ENCODE measurements at places on chromosomes 7 and 10.
A peak's percentile ranks its signal among the peaks of the same experiment; 100 is the strongest.

DNA sequence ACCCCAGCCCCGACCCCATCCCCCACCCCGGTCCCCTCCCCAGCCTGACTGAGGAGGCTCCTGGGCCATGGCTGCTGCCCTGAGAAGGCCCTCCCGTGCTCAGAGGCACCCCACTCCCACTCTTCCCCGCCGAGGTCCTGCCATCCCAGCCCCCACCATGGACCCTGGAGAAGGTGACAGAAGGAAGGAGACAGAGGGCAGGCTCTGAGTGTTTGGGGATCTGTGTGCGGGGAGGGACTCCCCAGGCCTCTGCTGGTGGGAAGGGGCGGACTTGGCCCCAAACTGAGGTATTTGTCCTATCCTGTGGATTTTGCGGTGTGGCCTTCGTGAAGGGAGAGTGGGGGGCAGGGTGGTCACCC, 53.4 kb downstream of the PWWP2B start:
- DNase-seq, result no peak

DNA sequence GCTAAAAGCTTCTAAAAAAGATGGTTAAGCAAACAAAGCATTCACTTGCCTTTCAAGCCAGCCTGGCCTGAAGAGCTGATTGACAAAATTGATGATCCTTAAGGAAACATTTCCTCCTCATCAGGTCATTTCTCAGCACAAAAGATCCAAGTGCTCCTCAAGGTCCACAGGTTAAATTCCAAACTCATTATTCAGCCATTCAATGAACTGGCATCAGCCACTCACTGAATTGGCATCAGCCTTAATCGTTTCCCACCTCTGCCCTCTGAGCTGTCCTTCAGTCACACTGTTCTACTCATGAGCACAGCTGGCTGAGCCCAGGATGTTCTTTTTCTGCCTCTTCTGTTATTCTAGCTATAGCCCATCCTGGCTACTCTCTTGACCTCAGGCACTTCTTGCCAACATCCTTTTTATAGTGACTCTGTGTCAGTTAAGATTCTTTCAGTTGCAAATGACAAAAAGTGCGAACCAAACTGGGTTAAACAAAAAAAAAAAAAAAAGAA, 147.5 kb downstream of the RAB11FIP2 start:
- DNase-seq, result no peak

- no peak for DNase-seq
Observed at GRCh38 chr7:209906-210305, 17.5 kb downstream of the FAM20C start.

DNA sequence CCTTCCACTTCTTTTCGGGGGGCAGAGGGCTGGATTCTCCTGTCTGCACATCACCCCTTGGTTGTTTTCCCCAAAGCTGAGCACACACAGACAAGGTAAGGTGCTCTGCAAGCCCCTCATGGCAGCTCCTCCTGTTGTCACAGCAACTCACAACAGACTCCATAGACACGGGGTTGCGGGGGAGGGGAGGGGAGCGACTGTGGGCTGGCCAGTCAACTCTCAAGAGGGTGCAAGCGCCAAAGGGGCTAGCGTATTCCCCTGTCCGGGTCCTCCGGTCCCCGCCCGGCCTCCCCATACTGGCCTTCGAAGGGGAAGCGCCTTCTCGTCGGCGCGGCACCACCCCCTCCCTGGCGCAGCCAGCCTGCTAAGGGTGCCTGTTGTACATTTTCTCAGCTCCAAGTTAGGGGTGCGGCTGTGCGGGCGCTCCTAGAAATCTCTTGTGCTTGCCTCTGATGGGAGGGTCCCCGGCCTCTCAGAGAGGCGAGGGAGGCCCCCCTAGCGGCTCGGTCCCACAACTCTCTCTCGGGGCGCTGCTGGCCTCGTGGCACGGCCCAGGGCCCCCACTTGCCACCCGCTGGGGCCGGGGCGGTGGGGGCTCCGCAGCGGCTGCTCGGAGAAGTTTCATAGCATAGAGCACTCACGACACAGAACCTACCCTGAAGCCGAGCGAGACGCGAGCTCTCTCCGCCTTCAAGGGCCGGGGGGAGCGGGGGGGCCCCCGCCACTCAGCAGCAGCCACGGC, 498 bp downstream of the RHOBTB1 start:
- peak; percentile 71 for DNase-seq

- no peak for DNase-seq
Observed at GRCh38 chr10:117503244-117504205, 39.0 kb upstream of the EMX2 start.

DNA sequence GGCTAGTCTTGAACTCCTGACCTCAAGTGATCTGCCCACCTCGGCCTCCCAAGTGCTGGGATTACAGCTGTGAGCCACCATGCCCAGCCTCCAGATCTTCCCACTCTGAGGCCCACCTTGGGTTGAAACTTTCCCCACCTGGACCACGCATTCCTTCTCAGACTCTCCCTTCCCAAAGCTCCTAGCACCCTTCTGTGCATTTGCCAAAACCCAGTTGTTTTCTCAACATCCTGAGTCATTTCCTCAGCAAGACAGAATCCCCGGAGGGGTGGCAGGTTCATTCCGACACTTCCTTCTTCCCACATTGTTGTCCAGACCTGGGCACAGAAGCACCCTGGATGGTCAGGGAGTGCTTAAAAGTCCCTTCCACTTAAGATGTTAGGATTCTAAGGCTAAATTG, 28.9 kb downstream of the BAG3 start:
- DNase-seq, result peak; percentile 14

GRCh38 chr7:73602721-73603651, 21.3 kb downstream of the MLXIPL start:
- no peak for DNase-seq

DNA sequence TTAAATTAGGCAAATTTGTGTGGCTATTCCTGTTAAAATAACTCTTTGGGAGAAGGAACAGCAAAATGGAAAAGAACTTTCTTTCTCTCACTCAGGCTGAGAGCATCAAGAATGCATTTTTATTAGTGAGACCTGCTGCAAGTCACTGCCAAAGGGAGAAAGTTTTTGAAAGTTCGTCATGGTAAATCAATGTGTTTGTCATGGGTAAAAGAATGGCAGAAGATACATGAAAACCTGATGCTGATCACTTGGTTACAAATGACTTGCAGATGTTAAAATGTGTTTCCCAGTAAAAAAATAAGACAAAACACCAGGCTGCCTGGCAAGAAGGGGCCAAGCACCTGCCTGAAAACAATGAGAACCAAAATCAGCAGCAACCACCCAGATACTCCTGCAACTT, 484.7 kb upstream of the NRP1 start:
- DNase-seq, result peak; percentile 29

DNA sequence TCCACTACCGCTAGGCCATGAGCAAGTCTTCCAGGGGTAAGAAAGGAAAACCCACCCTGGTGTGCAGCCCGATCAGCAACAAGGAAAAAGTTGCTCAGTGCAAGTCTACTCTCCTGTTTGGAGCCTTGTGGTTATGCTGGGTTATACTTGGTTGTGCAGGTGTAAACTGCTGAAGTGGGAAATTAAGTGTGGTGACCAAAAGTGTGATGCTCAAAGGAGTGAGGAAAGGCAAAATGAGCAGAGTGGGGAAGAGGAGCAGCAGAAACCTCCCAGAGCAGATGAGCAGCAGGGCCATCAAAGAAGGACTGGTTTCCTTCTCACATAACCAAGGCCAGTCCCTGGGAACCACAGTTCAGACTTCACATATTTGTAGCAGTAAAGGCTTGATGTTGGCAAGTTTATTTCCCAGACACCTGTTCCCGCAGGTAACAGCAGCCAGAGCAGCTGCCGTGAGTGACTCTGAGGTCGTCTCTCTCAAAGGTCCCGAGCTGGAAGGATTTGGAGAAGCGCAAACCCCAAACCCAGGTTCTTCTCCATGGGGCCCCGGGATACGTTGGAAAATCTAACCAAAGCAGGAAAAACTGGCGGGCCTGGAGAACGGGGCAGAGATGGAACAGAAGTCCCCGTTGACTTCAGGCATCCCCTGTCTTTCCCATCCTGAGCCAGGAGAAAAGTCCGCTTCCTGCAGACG, 607 bp upstream of the SMO start:
- peak; percentile 9 for DNase-seq

DNA sequence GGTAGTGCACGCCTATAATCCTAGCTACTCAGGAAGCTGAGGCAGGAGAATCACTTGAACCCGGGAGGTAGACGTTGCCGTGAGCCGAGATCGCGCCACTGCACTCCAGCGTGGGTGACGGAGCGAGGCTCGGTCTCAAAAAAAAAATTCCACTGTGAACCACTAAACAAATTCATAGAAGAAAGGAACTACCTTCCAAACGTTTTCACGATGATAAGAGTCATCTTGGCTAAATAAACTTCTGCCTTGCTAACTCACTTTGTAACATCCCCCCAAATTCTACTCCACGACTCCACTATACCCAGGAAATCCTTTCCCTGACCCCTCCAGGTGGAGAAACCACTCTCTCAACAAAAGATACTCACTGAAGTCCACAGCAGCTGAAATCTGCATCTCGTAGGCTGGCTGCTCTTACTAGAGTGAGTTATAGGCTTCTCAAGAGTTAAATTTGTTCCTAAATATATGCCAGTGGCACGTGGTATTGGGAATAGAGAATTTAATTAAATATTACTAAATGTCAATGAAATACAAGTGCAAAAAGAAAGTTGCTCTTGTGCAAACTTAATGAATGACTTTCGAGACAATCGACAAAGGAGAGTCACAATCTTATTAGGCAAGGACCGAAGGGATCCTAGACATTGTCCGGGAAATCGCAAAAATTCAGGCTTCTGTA, 1.6 kb upstream of the GTF2I start:
- peak; percentile 34 for DNase-seq

- no peak for DNase-seq
Observed at GRCh38 chr10:25024528-25024927, 8.1 kb downstream of the THNSL1 start.

DNA sequence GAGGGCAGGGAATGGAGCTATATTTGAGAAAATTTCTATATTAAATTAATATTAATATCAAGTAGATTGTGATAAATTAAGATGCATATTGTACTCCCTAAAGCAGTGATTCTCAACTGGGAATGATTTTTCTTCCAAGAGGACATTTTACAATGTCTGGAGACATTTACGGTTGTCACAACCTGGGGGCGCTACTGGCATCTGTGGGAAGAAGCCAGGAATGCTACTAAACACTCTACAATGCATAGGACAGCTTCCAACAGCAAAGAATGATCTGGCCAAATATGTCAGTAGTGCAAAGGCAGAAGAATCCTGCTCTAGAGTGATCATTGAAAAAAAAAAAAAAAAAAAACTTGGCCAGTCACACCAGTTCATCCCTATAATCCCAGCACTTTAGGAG, 100.0 kb downstream of the LSM5 start:
- DNase-seq, result no peak
